ENCODE measurements at places on chromosomes 3 and 15. TPM values are rescaled to one million over a fixed set of nuclear protein-coding genes. Genes with fewer than 3 reads are reported as not detected.

Gene A4GNT
- not detected for polyA plus RNA-seq

Gene STAC
- 0.03 TPM for polyA plus RNA-seq

Gene UPK1B
- not detected for polyA plus RNA-seq

DNA sequence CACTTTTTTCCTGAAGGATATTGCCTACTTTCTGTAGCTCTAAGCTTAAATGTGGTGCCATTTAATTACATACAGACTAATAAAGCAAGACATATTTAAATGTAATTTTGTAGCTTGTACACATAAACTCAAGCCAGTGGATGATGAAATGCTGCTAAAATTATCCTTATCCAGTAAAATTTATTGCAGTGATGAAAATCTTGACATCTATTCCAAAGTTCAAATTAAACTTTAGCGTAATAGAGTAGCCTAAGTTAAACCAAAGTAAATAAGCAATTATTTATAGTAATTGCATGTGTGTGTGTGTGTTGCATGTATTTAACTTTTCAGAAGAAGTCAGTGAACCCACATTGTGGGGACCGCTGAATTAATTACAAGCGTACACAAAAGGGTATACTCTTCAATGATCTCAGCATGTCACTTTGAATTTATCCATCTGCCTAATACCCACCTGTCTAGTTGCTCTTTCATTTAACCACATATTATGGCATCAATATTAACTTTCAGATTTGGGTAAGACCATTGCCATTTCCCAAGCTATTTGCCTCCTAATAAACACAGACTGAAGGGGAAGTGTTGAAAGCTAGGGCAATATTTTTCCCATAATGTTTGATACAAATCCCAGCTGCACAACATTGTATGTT lies 85.0 kb downstream of the MECOM start:
- H3K36me3 ChIP-seq, result no peaks in the 10 kb centered on the region
- H3K4me1 ChIP-seq, result peaks cover 47% of the 10 kb centered on the region
- H3K27ac ChIP-seq, result no peak overlapping the region
- no peak for DNase-seq
- H3K27me3 ChIP-seq, result no peaks in the 10 kb centered on the region

DNA sequence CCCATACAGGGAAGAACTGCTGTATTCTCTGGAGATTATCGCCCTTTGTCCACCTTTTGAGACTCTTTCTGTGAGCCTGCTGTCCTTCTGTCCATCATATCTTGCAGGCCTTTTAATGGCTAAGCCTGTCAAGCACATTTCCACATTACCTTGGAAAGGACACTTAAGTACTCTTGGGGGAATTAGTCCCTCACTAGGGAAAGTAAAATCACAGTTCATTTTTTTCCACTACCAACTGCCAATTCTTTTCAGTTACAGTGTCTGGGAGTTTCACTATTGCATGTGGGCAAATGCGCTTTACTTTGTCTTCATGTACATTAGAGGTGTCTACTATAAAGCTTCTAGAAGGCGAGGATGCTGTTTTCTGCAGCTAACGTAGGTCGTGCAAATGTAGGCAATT lies 242.1 kb downstream of the NSUN3 start:
- H3K36me3 ChIP-seq, result no peaks in the 10 kb centered on the region
- H3K27me3 ChIP-seq, result no peaks in the 10 kb centered on the region
- H3K4me3 ChIP-seq, result no peak overlapping the region

GRCh38 chr15:58453931-58454793 lies 22.4 kb downstream of the LIPC start:
- H3K27me3 ChIP-seq, result no peaks in the 10 kb centered on the region
- H3K4me1 ChIP-seq, result peaks cover 20% of the 10 kb centered on the region
- no peaks in the 10 kb centered on the region for H3K36me3 ChIP-seq
- H3K4me3 ChIP-seq, result no peak overlapping the region
- DNase-seq, result no peak

- DNase-seq, result peak; percentile 33
- H3K4me1 ChIP-seq, result peaks cover 5% of the 10 kb centered on the region
- no peak overlapping the region for H3K4me3 ChIP-seq
- peaks cover 63% of the 10 kb centered on the region for H3K27me3 ChIP-seq
- H3K36me3 ChIP-seq, result no peaks in the 10 kb centered on the region
- no peak overlapping the region for H3K27ac ChIP-seq
Measured at GRCh38 chr15:52783191-52783829, 6.8 kb downstream of the ONECUT1 start.

- H3K4me1 ChIP-seq, result no peaks in the 10 kb centered on the region
- peak; percentile 9 for DNase-seq
- H3K4me3 ChIP-seq, result no peak overlapping the region
Measured at GRCh38 chr3:155034786-155035185, 45.3 kb upstream of the MME start.

GRCh38 chr15:39661776-39662175 lies 80.9 kb downstream of the THBS1 start:
- H3K4me1 ChIP-seq, result peaks cover 28% of the 10 kb centered on the region
- H3K4me3 ChIP-seq, result no peak overlapping the region
- H3K36me3 ChIP-seq, result no peaks in the 10 kb centered on the region
- H3K27me3 ChIP-seq, result no peaks in the 10 kb centered on the region

All from endothelial cell of umbilical vein (primary cell).